ENCODE measurements at places on chromosomes 16 and 17.
A peak's percentile ranks its signal among the peaks of the same experiment; 100 is the strongest.

DNA sequence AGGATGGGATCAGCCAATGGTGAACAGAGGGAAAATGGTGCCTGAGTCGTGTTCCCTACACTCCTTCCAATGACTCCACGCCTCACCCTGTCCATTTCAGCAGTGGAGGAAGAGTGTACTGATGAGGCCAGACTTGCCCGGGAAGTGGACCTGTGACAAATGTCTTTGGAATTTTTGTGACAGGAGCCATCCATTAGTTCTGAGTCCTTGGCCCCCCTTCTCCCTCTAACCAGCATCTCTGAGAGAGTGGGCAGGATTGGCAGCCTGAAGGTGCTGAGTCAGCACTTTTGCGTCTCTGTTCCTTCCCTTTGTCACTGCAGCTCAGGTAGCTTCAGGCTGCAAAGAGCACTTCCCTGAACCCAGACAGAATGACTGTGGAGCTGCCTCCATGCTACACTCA, 30.8 kb downstream of the BEAN1 start:
- peak; percentile 5 for DNase-seq

DNA sequence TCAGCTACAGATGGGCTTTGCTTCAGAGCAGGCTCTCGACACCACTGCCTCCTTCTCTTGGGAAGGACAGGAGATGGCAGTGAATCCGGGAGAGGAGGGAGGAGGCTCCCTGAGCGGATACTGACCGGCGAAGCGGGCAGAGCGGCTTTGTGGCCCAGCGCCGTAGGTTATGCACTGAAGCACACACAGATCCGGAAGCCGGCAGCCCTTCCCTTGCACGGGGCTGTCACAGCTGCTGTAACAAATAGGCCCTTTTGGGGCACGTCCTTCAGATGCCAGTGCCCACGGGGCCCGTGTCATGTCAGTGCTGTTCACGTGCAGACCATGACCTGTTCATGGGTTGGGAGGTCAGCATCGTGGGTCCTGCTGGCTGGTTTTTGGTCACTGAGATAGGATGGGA, 144.7 kb upstream of the CHMP6 start:
- DNase-seq: no peak

- peak; percentile 47 for DNase-seq
These were observed 14.0 kb upstream of the ELAC2 start for GRCh38 chr17:13031718-13032350.

DNA sequence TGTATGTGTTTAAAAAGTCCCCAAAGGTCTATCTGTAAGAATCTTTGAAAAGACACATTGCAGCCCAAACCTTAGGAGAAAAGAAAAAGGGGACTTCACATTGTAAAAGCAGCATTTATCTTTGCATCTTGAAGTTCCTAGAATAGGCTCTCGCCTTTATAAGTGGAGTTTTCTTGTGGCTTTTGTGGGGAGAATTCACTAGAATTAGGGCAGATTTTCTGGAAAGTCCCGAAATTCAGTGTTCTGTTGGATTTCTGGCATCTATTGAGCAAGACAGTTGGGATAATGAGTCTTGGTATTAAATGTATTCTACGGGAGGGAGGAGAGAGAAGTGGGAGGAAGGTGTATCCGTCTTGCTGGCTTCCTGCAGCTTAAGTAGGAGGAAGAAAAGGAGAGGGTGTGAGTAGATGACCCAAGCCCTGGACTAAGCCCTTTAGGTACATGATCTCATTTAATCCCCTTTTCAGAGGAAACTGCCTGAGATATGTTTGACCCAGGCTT, 62.6 kb downstream of the PRKCA start:
- no peak for DNase-seq

GRCh38 chr16:85301231-85301630, 189.0 kb upstream of the CIBAR2 start:
- DNase-seq: no peak

- DNase-seq: no peak
These were observed 88.3 kb downstream of the PRKCB start for GRCh38 chr16:23924128-23924527.

GRCh38 chr16:31876951-31877828, 3.6 kb downstream of the ZNF267 start:
- DNase-seq: peak; percentile 96

GRCh38 chr16:89324056-89325010, 106.8 kb downstream of the ZNF778 start:
- DNase-seq: peak; percentile 92

GRCh38 chr17:83135692-83136091, 56.3 kb downstream of the METRNL start:
- DNase-seq: no peak

DNA sequence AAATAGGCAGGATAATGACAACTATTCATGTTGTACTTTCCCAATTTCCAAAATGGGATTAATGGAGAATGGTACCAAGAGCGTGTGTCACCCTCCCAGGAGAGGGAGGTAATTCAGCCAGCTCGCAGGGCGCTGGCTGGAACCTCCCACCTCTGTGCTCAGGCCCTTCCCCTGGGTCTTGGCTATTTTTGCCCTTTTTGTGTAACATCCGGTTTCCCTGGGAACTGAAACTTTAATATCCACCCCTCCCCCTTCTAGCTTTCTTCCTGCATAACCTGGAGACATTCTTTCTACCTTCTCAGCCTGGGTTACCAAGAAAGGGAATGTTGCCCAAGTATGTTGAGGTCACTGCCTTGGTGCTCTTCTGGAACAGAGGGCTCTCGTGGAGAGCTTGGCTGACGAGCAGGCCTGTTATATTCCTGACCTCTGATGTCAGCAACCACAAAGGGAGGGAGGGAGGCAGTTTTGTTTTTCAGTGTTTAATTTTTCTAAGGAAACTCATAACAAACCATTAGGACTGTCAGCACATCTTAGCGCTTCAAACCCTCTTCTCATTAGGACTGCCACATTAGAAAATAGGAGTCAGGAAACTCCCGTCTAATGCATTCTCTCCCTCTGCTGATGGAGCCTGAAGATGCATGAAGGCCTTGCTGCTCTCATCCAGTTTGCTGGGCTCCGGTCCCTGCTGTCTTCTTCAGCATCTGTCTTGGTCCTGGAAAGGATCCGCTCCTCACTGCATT, 25.6 kb downstream of the ITGB3 start:
- DNase-seq: peak; percentile 97

GRCh38 chr16:89201439-89202377, 1.4 kb upstream of the SLC22A31 start:
- DNase-seq: peak; percentile 66

- no peak for DNase-seq
These were observed 38.4 kb upstream of the VWA3A start for GRCh38 chr16:22053921-22054341.

DNA sequence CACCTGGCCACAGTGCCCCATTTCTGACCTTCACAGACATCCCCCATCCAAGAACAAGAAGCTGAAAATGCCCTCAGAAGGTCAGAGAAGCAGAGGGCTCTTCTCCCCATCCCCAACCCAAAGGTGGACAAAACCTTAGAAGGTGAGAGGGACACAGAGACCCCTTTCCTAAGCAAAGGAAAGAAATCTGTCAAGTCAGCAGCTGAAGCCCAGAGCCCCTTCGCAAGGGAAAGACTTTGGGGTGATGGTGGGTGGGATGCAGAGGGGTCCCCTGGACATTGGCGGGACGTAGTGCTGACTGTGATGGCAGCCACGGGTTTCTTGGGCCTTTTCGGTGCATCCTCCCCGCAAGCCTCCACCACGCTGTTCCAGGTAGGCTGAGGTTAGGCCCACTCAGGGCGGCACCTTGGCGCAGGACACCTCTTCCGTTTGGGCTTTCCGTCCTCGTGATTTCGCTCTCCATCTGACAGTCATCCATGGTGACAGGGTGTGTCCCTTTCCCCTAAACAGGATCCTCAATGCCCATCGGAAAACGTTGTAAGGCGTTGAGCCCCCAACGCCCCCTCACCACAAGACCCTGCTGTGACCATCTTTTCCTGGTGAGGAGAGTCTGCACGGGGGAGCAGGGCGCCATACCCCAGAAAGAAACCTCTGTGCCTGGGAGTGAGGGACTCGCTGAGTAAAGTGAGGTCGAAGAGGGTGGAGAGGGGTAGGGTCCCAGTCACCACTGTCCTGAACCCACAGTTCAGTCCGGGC, 10.7 kb upstream of the GSDMA start:
- no peak for DNase-seq

GRCh38 chr17:27993161-27993695, 49.2 kb upstream of the NLK start:
- DNase-seq: no peak

- DNase-seq: no peak
These were observed 4.6 kb upstream of the EDC4 start for GRCh38 chr16:67868290-67868689.

- DNase-seq: no peak
These were observed 116.9 kb downstream of the USP22 start for GRCh38 chr17:20925954-20926353.

DNA sequence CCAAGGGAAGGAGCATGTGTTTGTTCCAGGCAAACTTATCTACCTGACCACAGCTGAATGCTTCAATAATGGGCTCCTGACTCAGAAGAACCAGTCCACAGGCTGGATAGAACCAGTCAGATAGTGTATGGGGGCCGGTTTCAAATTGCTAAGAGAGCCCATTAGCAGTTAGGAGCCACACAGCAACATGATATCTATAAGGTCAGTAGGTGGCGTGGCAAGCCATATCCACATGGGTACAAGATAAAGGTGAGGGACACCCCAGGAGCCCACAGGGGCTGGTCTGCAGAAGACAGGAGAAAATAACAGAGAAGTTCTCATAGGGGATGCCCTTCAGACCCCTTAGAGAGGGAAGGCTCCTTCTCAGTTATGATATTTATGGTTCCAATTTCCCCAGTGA, 31.6 kb upstream of the CDRT15 start:
- DNase-seq: no peak

GRCh38 chr17:61635913-61636432, 45.0 kb upstream of the NACA2 start:
- peak; percentile 66 for DNase-seq

DNA sequence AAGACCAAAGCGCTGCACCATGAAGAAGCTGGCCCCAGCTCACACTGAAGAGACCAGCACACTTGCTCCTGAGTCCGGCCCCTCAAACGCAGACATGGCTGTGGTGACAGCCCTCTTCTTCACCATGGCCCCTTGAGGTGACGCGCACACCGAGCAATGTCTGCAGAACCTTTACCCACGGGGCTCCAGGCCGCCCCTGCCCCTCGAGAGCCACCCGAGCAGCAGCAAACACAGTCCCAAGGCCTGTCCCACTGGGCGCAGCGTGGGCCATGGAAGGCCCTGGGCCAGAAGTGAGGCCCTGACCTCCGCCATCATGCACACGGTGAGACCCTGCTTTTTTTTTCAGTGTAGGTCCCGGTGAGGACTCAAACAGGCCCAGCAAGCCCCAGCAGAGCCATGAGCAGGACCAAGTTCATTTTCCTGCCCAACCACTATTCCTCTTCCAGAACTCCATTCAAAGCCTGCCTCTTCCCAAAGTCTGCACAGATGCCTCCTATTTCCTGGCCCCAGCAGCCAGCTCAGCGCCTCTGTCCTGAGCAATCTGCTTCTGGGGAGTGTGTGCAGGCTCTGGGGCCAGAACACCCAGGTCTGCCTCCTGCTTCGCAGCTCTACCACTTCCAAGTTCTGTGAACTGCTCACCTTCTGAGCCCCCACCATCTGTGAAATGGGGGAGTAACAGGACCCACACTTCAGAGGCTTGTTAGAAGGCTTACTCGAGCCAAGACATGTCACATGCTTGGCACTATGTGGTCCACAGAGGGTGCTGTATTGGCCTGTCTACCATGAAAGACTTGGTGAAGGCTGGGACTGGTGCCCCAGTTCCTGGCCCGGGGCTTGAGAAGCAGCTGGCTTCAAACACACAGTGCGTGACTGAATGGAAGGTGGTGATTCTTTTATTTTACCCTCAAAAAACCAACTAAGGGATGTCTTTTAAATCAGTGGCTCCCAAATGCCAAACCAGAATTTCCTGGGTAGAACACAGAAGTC, 35.7 kb upstream of the GSG1L start:
- DNase-seq: no peak

DNA sequence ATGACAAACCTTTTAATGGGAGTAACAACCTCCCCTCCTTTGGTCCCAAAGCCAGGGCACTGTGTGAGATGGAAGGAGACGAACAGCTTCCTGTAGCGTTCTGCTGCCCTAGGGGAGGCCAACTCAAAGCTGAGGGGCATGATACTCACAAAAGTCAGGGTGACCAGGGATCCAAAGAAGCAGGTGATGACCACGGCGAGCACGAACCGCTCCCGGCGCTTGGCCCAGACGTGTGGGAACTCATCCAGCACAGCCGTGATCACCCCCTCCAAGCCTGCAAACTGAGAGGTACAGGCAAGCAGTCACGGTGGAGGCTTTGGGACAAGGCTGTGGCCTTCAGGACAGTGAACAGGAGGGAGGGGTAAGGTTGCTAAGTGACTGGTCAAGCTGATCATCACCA, 25.1 kb downstream of the SLC6A4 start:
- DNase-seq: no peak

GRCh38 chr17:27446569-27447301, 9.5 kb upstream of the KSR1 start:
- DNase-seq: peak; percentile 100

GRCh38 chr16:86676254-86676670, 97.9 kb downstream of the FOXL1 start:
- peak; percentile 80 for DNase-seq

GRCh38 chr17:59456923-59457615, 108.3 kb upstream of the DHX40 start:
- DNase-seq: no peak

- DNase-seq: no peak
These were observed 136.2 kb upstream of the SALL1 start for GRCh38 chr16:51287121-51287755.

GRCh38 chr16:52512297-52512987, 34.5 kb downstream of the TOX3 start:
- DNase-seq: no peak

- DNase-seq: no peak
These were observed 25.7 kb downstream of the KATNB1 start for GRCh38 chr16:57761301-57761700.

GRCh38 chr17:74227271-74228080, 14.1 kb downstream of the TTYH2 start:
- no peak for DNase-seq

- no peak for DNase-seq
These were observed 55.6 kb upstream of the GCSH start for GRCh38 chr16:81151648-81152310.

- DNase-seq: no peak
These were observed 6.0 kb upstream of the CDC42EP4 start for GRCh38 chr17:73317513-73318426.

DNA sequence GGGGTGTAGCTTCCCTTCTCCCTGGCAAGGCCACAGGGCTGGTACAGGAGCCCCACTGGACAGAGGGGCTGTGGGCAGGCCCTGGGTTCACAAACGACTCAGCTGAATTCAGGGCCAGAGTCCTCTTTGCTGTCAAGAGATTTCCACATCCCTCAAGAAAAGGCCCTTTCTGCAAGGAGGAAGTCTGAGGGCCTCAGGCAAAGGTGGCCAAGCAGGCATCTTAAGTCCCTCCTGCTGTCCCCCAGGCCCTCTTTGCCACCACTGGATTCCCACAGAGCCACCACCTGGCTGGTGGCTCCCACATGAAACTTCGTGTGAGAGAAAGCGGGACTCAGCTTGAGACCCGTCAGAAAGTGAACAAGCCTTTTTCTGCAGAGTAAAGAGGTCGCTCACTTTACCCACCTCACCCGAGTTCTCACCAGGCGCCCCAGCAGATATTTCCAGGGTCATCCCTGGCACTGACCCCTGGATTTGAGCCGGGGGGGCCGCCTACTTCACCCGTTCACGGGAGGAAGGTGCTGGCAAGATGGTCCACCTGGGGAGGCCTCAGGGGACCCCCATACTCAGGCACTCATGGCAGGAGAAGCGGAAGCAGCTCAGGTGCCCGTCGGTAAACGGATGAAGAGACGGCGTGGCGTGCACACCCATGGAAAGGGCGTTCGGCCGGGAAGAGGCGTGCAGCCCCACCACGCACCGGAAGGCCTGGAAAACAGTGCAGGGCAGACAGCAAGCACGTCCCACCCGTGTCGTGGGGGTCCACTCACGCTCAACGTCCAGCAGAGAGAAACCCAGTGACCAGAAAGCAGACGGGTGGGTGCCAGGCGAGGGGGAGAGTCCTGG, 3.6 kb downstream of the RNF166 start:
- no peak for DNase-seq

All from IMR-90 (cell line).